ENCODE measurements at places on chromosomes 4 and X.

DNA sequence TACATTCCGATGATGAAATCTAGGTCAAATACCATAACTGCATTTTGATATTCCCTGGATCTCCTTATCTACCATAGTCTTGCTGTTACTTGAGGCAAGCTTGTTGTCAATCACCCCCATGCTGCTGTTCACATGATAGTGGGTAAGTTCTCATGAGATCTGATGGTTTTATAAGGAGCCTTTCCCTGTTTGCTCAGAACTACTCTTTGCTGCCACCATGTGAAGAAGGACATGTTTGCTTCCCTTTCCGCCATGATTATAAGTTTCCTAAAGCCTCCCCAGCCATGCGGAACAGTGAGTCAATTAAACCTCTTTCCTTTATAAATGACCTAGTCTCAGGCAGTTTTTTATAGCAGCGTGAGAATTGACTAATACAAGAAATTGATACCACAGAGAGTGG lies 432.0 kb downstream of the GLUD2 start:
- no peak for DNase-seq

DNA sequence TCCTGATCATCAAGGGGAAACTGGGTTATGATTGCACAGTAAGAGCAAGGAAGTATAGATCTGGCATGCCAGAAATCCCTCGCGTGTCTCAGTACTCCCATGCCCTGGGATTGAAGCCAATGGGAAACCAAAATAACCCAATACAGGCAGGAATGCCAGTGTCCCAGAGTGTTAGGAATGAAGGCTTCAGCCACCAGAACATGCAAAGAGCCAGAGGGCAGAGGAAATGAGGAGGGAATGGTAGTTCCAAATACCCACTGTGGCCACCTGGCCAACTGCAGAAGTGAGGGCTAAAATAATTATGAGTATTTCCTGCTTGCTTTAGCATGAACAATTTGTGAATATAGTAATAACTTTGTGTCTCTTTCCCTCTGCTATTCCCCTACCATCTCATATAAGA lies 12.2 kb downstream of the MTNR1A start:
- no peak for DNase-seq

- no peak for DNase-seq
Measured at GRCh38 chrX:111719426-111720210, 38.6 kb downstream of the ALG13 start.

- no peak for DNase-seq
Measured at GRCh38 chrX:46456125-46456922, 88.9 kb downstream of the ZNF674 start.

DNA sequence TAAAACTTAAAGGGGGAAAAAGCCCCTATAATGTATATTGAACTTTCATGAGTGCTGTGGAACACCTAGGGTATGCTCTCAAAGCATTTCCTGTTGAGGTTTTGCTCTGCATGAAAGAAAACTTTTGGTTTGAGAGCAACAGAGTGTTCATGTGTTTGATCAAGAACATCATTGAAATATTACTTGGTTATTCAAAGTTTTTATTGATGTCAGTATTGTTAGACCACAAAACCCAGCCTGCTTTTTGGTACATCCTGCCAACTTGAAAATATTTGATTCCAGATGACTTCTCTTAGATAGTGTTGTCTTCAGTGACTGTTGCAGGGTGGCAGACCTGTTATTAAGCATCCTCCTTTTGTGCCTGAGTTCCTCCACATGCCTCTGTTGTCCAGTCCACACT lies 68.0 kb downstream of the N4BP2 start:
- no peak for DNase-seq

GRCh38 chr4:2417765-2418649 lies at the start of gene ZFYVE28:
TSS of gene ZFYVE28 (minus strand) at chr4:2418645. CDS start at chr4:2418323, 322 bp downstream.
- no peak for DNase-seq

DNA sequence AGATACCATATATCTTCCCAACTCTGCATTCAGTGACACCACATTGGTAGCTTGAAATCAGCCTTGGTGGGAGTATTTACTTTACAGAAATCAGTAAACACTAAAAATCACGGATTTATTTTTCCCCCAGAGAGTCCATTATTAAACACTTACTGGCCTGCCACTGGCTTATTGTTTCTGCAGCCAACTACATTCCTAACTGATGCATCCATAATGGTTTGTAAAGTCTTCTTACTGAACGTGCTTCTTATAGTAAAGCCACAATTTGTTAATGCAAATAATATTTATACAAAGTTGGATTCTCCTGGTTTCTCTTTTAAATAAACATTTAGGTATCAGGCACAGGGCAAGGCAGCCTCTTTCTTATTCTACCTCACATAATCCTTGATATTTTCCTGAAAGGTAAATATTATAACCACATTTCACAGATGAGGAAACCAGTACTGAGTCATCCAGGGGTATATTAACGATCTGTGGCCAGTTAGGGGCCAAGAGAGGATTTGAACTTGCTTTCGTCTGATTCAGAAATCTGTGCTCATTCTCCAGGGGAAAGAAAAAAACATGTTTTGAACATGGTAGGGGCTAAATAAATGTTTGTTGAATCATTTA lies 136.5 kb downstream of the RAB28 start:
- no peak for DNase-seq

DNA sequence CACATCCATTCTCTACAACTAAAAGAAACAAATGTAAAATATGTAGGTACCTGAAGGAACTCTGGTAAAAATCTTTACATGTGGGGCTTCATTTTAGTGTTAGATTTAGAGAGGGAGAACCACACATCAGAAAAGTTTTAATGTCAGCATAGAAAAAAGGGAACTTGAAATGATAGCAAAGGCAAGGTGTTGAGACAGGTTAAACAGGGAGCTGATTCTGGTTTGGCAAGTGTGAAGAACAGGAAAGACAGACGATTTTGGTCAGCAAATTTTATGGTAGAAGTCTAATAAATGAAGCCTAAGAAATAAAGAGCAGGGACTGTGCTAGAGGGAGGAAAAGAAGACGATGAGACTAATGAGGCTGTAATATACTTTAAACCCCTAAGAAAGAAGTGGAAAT lies 67.6 kb upstream of the COX18 start:
- no peak for DNase-seq

- no peak for DNase-seq
Measured at GRCh38 chrX:38018766-38019425, 12.5 kb downstream of the SYTL5 start.

DNA sequence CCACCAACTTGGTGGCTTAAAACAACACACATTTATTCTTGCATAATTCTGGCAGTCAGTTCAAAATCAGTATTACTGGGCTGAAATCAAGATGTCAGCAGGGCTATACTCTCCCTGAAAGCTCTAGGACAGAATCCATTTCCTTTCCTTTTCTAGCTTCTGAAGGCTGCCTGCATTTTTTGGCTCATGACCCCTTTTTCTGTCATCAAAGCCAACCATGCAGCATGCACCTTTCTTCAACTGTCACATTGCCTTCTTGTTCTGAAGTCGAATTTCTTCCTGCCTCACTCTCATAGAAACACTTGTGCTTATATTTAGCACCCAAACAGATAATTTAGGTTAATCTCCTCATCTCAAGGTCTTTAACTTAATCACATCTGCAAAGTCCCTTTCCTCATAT lies 79.8 kb upstream of the PPP1R2C start:
- no peak for DNase-seq

DNA sequence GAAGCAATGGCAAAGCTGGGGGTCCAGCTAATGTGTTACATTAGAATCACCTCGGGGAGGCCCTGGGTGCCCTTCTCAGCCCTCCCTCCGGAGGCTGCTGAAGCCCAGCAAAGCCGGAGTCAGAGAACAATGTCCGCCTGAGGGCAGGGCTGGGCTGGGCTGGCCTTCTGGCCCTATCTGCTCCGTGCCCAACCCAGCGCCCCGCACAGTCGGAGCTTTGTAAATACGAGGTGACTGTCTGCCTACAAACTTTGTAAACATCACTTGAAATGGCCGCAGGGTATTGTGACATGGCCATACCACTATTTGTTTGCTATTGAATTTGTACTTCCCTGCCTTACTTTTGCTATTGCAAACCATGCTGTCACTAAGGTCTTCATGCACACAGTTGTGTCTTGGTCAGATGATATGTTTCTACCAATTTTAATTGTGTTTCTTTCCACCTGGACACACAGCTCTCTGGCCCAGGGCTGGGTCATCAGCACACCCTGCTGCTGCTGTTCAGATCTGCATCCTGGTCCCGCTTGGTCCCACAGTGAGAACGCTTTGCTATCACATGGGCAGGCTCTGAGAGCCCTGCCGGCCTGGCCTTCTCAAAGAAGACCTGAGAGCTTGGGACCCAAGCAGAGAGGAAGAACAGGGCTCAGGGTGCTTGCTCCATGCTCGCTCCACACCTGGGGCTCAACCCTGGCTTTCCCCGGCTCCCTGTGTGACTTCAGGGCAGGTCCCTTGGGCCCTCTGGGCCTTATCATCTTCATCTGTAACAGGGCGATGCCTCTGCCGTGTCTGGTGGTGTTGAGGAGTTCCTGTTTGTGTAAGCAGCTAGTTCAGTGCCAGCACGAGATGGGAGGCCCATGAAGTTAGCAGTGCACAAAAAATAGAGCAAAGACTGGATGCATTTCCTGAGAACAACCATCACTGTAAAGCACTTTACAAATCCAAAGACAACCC lies 2.3 kb downstream of the S100P start:
- DNase-seq = no peak

- DNase-seq = no peak
Measured at GRCh38 chr4:21885770-21886169, 62.8 kb downstream of the KCNIP4 start.

DNA sequence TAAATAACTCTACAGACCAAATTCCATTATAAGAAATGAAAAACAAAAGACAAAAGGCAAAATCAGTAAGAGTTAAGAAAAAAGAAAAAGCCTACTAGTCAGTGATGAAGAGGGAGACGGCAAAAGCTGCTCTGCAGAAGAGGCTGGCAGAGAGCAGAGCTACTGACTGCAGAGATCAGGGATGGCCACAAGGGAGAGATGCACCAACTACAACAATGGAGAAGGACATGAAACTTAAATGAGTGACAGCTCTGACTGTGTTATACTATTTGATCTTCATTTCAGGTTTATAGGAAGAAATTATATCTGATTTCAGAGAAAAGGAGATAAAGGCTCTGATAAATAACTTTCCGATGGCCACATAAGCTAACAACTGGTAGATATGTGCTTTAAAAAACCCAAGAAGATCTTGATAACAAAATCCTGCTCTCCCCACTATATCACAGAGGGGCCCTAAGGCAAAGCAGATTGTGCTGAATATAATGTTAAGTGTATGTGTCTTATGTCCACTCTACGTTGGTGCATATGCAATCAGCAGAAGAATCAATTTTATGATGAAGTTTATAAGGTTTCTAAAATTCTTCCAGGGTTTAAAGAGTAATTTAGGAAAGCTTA lies 58.4 kb upstream of the COX18 start:
- no peak for DNase-seq

GRCh38 chr4:187469627-187470026 lies 525.9 kb upstream of the ZFP42 start:
- no peak for DNase-seq

- no peak for DNase-seq
Measured at GRCh38 chr4:666822-667544, 7.1 kb downstream of the ATP5ME start.

Measured in nephron progenitor cell (in vitro differentiated cells).